D341Med (cell line): ENCODE measurements at places on chromosomes 4 and X.
A peak's percentile ranks its signal among the peaks of the same experiment; 100 is the strongest.

DNA sequence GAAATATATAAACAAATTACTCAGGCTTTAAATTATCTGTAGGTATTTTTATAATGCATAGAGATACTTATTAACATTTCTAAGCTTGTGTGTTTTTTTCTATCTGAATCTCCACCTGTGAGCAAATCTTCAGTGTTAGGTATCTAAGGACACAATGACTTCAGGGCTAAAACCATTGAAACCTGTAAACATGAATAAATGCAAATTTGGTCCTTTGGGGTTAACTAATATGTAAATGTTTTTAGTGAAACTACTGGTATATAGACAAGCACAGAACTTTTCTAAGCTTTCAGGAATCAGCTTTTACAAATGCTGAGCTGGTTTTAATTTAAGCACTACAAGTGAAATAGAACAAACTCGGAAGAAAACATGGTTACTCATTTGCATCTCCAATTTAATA, 147.9 kb downstream of the FBXO8 start:
- DNase-seq, result no peak

DNA sequence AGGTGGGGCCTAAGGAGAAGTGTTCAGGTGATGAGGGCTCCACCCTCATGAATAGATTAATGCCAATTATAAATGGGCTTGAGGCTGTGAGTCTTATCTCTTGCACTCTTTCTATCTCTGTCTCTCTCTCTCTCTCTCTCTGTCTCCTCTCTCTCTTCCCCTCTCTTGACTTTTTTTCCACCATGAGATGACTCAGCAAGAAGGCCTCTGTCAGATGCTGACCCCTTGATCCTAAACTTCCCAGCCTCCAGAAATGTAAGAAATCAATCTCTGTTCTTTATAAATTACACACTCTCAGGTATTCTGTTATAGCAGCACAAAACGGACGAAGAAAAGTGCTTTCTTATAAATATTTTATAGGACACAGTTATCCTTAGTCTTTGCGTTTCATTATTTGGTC, 184.9 kb upstream of the PCDH7 start:
- no peak for DNase-seq

DNA sequence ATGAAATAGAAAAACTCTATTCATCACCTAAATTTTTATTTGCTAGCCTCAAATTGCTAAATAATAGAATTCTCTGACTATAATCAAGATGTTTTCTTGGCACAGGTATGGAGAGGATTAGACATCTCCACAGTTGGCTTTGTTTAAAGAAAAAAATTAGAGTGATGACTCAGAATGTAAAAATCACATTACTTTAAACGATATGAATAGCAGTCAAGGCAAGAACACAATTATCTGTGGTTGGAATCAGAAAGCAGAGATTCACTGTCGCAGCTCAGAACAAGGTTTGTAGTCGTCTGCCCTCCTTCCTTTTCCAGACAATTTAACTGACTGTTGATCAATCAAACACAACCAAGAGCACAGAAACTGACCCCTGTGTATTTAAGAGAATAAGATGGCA, 32.2 kb upstream of the CCKAR start:
- DNase-seq, result no peak

DNA sequence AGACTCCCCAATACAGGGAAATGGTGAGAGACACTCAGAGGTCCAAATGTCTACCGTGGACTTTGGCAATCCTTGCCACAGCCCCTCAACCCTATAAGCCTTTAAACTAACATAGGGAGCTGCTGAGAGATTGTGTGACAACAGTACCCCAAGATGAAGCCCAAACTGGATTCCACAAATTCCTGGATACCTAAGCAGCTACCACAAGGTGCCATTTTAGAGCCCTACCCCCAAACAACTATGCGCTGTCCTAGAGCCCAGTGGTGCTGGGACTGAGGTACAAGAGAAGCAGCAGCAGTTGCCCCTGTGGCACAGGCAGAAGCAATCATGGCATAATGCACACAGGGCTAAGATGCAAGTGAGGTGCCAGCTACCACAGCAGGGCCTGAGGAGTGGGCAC, 2.7 kb upstream of the TMPRSS11F start:
- no peak for DNase-seq

DNA sequence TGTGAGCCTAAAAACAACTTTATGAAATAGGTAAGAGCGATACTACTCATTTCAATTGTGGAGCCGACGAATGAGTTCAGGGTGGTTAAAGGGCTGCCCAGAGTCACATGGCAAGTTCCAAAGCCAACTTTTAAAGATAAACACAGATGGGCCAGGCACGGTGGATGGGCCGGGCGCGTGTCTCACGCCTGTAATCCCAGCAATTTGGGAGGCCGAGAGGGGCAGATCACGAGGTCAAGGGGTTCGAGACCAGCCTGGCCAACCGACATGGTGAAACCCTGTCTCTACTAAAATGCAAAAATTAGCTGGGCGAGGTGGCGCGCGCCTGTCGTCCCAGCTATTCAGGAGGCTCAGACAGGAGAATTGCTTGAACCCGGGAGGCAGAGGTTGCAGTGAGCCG, 914 bp upstream of the C4orf36 start:
- no peak for DNase-seq

DNA sequence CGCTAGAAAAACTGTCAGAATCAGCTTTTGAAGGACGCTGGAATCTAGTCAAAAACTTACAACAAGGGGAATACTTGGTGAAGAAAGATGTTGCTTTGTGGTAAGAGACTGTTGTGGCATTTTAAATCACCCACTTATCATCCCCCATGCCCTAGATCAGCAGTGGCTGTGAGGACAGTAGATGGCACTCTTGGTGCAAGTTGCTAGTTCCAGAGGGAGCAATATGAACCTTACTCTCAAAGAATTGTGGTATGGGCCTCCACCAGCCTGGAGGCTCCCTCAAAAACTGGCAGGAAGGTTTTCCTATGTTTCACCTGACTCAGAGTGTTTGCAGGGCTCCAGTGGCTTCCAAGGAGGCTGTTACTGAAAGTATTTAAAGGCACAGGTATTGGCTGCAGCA, 37.7 kb upstream of the SLC16A2 start:
- peak; percentile 60 for DNase-seq
